ENCODE measurements at places on chromosomes 1 and 21.

DNA sequence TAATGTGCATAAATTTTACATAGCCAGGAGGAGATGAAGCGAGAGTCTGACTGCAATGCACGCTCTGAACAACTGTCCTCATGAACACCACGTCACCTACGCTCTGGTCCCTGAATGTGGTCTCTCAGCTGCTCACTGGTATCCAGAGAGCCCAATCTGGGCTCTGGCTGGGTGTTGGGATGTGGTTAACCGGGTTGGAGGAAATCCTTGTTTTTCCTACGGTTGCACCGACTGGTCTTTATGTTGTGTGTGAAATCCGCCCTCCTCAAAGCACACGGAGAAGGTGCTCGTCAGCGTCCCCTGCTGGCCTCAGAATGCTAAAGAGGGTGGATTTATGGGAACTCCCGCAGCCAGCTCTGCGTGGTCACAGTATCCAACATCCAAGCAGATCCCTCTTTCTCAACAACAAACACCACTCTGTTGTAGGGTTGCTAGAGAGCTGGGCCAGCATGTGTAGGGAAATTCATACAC is 51.8 kb upstream of the FAM89A start:
- no peak for DNase-seq

DNA sequence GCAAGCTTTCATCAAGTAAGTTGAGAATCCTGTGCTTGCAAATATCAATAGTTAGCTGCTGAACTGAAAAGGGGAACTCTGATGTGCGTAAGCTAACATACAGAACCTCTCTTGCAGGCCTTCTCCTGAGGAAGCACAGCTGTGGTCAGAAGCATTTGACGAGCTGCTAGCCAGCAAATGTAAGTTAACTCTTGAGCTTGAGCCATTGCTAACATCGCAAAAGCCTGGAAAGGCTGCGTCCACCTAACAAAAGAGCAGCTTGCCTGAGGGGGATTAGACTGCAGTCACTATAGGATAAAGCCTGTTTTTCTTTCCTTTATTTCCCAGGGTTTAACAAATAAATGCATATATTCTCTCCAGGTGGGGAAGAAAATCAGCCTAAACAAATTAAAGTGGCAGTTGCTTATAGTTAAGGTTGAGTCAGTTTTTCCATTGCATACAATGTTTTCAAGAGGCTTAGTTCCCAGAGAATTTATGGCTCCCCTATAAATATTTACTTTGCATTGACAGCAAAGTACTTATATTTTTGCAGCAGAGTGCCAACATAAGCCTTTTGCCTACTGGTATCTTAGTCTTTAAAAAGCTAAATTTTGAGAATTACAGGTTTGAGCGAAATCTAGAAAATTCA is 1.5 kb downstream of the RGS2 start:
- DNase-seq, result no peak

DNA sequence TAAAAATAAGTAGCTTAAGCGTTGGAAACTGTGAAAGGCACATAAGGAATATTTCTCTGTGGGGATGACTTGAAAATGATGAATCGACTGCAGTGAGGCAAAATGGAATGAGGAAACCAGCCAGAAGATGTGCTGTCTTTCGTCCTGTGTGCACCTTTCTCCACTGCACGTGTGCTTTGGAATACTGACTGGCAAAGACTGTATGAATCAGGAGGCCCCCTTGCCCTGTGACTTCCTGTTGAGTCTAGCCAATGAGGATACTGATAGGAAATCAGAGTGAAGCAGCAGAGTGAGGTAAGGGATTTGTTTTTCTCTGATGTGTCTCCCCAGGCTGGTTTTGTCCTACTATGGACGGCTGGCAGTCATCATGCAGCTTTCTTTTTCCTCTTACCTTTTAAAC is 118.2 kb upstream of the ADGRL4 start:
- DNase-seq, result no peak

DNA sequence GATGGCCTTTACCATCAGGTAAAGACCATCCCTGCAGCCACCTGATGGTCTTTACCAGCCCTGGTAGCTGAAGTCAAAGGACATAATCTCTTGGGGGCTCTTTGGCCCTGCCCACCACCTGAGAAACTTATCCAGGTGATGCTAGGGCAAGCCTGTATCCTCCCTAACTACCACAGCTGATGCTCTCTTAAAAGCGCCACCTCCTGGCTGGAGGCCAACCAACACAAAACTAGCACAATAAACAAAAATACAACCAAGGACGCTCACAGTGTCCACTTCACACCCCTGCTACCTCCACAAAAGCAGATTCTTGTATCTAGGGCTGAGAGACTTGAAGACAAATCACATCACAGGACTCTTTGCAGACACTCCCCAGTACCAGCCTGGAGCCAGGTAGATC is 357.1 kb upstream of the POU3F1 start:
- no peak for DNase-seq
